HCT116 (cell line): ENCODE measurements at places on chromosomes 7 and 10. TPM values are rescaled to one million over a fixed set of nuclear protein-coding genes. Genes with fewer than 3 reads are reported as not detected.

DNA sequence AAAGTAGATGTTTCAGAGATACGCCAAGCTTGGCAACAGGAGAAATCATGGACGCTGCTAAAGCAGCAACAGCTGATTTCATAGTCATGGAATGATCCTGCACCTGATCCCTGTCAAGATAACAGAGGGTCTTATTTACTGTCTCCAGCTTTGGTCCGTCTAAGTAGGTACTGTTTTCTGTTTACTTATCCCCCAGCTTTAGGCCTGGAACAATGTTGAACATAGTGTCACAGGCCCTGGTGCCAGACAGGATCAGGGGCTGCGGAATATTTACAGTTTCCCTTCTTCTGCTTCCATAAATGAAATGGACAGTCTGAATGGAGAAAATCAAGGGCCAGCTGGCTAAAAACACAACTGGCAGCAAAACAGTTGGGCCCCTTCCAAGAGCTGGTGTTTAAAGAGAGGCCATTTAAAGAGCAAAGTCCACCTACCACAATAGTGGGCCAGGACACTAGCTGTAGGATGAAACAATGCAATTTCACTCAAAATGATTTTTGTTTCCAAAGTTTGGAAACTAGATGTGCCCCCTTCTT lies 2.9 kb downstream of the GPR37 start:
- no peak for DNase-seq

The SFRP5 gene
- not detected for total RNA-seq

The SH2B2 gene
- 11.8 TPM for total RNA-seq

- DNase-seq: no peak
Observed at GRCh38 chr7:1042492-1042833, 1.9 kb upstream of the GPR146 start.

The ZC3HAV1L gene
- total RNA-seq: 11.8 TPM

- no peak for DNase-seq
Observed at GRCh38 chr7:80517282-80517747, 5.5 kb upstream of the GNAT3 start.

DNA sequence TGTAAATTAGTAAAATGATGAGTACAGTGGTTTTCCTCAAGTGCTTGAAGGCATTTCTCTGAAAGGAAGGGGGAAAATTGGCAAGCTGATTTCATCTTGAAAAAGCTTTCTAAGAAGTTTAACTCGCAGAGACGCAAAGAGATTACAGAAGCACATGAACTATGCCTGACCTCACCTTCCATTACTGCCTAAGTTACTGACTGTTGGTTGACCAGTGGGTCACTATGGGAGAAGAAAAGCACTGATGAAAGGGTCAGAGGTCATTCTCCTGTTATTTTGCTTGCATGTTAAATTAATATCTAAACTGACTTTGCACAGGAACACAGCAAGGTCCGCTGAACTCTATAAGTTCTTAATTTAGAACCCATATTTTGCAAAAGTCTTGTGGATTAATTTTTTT lies 225.6 kb downstream of the ARL4A start:
- DNase-seq: no peak

The MLLT10 gene
- 45.2 TPM for total RNA-seq

The PDE6C gene
- total RNA-seq: not detected

GRCh38 chr7:101562531-101563197 lies 66.4 kb downstream of the MYL10 start:
- no peak for DNase-seq

- DNase-seq: no peak
Observed at GRCh38 chr10:7533657-7534479, 123.0 kb upstream of the SFMBT2 start.

DNA sequence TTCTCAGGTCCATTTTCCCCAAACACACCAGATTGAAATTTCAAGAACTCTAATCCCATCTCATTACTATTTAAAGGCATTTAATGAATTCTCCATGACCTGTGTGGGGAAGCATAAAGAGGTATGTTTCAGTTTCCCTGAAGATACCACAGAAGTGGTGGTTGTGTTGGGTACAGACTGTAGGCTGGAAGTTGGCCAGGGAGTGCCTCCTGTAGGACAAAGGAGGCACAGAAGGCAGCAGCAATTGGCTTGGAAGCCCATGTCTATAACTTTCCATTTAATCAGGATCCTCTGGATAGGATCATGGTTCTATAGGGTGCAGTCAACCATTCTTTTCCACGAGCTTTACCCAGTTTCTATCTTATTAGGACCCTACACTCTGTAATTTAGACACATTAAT lies 8.6 kb upstream of the BET1 start:
- DNase-seq: no peak

The PRSS37 gene
- total RNA-seq: not detected

GRCh38 chr10:123808286-123808685 lies 83.3 kb downstream of the CPXM2 start:
- DNase-seq: no peak
